Stomach (tissue), 19 donors: ENCODE measurements at places on chromosomes 5 and 9. TPM values are rescaled to one million over a fixed set of nuclear protein-coding genes. Genes with fewer than 3 reads are reported as not detected.

GRCh38 chr9:40927260-40927631 lies 201.2 kb downstream of the FOXD4L6 start:
- no peak for DNase-seq

DNA sequence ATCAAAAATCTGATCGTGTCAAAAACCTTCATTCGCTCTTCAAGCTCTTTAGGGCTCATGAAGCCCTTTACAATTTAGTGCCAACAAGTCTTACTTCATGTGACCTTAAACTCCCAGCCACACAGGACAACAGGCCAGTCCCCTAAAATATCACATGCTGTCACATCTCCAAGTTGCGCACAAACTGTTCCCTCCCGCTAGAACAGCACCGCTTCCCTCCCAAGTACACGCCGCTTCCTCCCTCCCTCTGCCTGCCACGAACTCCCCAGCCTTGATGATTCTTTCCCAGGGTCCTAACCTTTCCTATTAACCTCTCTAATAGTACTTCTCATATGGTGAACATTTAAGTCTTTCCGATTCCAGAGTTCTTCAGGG lies 91.2 kb downstream of the TLE1 start:
- DNase-seq, result no peak

- DNase-seq, result no peak
Measured at GRCh38 chr5:160173-160510, 31.2 kb upstream of the LRRC14B start.

GRCh38 chr5:81315336-81315735 lies 13.9 kb downstream of the ZCCHC9 start:
- DNase-seq, result no peak

- no peak for DNase-seq
Measured at GRCh38 chr5:109748546-109748945, 58.8 kb downstream of the MAN2A1 start.

DNA sequence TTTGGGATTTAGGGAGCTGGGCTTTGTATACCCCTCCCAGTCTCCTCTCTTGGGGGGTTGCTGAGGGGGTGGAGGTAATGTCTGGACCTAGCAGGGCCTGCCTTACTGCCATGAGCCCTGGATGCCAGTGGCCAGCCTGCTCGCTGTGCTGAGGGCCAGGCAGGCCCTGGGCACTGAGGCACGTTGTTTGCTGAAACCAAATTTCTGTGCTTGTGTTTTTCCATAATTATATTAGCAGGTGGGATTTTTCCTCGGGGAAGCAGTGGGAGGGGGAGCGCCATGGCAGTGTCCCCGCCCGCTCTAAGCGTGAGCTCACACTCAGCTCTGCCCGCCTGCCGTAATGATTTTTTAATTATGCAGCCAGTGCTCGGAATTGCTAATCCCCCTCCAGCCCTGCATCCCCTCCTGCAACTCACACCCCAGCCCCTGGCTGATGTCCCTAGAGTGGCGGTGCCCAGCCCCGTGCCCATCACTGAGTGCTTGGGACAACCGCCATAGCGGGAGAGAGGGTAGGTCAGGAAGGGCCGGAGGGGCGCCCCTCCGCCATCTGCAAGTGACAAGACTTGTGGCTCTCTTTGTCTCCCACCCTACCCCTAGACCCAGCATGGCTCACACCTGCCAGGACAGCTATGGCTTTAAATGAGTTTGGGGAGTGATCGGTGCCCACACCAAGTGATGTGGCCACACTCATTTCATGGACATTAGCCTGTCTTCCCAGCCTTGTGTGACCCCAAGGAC lies 20.9 kb downstream of the CXXC5 start:
- DNase-seq, result no peak

Gene RGS7BP
- polyA plus RNA-seq, result 0.03 TPM
